ENCODE measurements at places on chromosomes 16 and 17.

DNA sequence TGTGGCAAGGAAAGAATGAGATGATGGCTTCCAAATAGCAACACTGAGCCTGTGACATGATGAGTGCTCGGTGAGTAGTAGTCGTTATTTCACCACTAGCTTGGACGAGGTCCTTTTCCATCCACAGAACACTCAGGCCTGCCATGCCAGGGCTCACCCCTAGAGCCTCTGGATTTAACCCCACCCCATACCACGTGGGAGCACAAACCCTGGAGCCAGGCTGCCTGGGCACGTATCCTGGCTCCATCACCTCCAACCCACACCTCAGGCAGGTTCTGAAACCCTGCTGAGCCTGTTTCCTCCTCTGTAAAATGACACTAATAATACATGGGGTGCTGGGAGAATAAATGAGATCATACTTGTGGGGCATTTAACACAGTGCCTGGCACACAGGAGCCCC is 192.4 kb downstream of the KATNIP start:
- no peak for DNase-seq

GRCh38 chr16:90053902-90054500 is 23.1 kb downstream of the PRDM7 start:
- DNase-seq, result no peak

- DNase-seq, result no peak
Observed at GRCh38 chr17:47697906-47698711, 4.1 kb downstream of the TBKBP1 start.

DNA sequence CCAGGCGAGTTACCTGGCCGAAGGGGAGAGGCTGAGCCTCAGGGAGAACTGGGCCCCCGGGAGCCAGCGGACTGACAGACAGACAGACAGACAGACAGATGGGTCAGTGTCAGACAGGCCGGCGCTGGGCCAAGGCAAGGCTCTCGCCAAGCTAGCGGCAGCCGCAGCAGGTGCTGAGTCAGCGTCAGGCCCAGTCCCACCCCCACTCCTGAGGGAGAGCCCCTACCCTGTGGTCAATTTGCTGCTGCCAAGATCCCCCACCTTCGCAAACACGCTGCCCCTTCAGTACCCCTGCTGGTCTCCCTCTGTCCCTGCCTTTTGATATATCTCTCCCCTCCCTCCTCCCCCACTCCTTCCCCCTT is 1.5 kb downstream of the FGF11 start:
- DNase-seq, result no peak

- DNase-seq, result no peak
Observed at GRCh38 chr16:57639172-57639887, 10.9 kb downstream of the ADGRG1 start.

DNA sequence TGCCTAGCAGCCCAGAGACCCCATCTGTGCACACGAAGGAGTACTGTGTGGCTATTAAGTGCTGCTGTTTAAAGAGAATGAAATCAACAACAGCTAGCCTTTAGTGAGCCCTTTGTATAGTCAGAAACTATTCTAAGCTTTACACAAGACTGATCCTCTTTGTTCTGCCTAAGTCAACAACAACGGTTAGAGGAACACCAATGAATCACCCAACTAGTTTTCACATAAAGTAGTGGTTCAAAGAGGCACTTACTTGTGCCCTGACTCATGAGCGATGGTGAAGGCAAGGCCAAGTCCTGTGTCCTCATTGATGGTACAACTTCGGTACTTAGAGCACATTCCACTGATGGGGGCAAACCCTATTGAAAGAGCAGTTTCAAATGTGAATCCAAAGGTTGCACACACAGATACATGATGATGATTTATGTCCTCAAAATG is 75.8 kb downstream of the ADAMTS18 start:
- no peak for DNase-seq

DNA sequence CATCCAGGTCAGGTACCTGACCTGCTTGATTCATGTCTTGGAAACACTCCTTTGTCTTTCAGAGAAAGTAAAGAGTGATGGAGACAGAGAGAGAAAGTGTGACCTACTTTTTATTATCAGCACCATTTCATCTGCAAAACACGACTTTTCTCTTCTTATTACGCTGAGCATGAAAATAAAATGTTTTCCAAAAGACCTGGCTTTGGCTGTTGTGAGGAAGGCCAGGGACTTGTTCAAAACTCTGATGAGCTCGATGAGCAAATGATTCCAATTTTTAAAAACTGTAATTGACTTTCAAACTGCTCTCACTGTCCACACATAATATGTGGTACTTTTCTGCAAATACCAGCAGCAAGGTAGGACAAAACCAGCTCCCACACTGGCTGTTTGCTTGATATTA is 679.9 kb downstream of the MAF start:
- no peak for DNase-seq

GRCh38 chr17:41390411-41390938 is 6.9 kb downstream of the KRT31 start:
- DNase-seq, result no peak

GRCh38 chr17:31691251-31691905 is 167.7 kb downstream of the COPRS start:
- no peak for DNase-seq
